Stimulated activated CD8-positive, alpha-beta memory T cell treated with anti-CD3 and anti-CD28 coated beads, Interleukin-7, amount 100 ng/mL, for 1 hour (primary cell): ENCODE measurements at places on chromosomes 4 and X.

DNA sequence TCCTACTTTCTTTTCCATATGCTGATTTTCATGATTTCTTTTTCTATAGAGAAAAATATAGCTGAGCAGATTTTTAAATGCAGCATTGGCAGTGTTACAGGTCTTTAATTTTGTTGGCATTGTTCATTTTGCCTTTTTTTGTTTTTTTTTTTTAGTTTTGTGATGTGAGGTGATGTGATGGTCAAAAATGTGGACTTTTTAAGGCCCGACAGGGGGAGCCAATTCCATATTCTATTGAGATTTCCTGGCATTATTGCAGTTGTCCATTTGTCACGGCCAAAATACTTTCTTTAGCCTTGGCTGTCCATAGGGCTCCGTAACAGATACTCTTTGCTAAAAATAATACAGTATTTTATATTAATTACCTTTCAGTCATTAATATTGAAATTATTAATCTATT is 47.8 kb downstream of the SLIT2 start:
- DNase-seq, result no peak

DNA sequence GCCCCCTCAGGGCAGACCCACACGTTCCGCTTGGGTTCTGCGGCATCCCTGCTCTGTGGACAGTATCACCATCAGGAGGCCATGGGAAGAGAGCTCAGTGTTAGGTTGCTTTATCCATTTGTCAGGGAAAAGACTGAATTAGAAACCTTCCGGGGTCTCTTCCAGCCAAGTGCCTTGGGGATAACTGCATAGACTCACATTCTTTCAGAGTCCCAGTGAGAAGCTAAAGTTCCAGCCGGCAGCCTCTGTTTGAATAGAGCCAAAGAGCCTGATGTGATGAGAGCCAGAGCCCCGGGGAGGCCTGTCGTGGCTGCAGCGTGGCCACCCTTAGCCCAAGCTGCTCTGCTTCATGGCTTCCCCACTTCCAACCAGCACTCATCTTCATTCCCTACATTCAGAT is 85.2 kb downstream of the FHDC1 start:
- no peak for DNase-seq

DNA sequence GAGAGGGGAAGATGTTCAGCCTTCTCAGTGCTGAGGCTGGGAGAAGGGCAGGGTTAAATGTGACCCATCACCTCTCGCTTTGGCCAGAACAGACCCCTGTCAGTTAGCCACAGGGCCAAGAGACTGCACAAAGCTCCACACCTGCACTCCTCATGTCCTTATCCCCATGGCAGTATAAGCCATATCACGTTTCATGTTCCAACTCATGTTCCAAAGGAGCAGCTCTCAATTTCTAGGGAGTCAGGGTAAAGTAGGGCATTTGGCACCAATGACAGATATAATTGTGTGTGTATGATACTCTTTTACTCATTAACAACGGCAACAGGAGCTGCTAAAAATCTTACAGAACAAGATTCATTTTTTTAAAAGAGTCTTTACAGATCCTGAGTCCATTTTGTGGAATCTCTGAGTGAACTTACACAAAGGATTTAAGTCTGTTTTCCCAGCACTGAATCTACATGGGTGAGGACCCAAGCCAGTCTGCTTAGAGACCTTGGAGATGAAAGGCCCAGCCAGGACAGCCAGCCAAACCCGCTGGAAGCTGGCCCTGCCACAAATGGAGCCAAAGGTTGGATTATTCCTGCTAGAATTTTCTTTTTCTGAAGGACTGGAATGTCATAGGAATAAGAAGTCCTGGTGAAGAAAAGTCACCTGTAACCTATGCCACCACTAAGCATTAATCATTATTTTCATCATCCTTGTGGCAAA is 129.1 kb upstream of the SMAD1 start:
- no peak for DNase-seq

- no peak for DNase-seq
Measured at GRCh38 chr4:20376070-20376469, 124.4 kb downstream of the SLIT2 start.

- no peak for DNase-seq
Measured at GRCh38 chr4:158250321-158250720, 40.0 kb downstream of the TMEM144 start.

DNA sequence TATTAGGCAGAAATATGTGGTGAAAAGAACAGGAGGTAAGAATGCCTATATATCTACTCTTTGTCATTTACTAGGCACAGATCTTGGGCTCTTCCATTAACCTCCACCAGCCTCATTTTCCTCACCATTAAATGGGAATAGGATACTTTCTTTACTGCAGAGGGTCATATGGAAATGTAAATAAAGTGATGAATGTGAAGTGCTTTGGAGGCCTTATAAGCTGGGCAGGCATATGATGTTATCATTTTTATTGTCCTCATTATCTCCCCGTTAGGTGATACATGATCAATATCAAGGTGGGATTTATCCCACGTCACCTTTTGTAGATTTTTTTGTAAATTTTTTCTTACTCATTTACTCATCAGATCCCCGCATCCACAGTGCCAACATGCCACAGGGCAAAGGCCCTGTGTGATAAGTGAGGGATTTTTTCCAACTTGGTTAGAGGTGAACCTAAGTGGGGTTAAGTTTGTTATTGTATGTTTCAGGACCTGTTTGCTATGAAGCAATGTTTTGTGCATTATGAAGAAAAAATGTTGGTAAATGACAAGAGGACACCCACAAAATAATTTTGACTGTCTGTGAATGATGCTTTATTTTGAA is 107.8 kb downstream of the SLC4A4 start:
- DNase-seq, result no peak

DNA sequence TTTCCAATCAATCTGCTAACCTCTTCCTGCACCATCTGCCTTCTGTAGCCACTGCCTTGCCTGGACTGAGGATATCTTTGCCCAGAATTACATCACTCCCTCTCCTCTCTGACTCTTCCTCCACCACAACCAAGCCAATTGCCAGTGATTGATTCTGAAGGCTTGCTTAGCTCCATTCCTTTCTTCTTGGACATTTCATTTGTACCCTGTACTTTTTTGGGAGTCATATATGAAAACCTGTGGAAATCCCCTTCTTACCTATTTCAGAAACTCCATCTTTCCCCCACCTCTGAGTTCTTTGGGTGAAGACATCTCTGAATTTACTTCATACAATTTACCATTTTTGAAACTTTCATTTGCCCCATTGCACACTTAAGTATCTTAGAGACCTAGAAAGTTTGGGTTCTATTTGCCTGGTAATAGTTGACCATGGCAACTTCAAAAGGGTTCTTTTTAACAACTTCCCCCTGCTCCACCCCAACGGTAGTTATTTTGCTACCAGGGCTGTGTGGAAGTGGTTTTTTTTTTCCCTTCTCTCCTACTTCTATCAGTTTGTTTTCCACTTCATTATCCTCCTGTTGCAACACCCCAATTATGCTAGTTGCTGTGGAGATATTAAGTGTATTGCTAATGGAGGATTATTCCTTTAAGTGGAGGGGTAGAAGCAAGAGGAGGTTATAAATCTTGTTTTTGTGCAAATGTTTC is 14.3 kb downstream of the SGMS2 start:
- no peak for DNase-seq

GRCh38 chrX:40170830-40171512 is 73.2 kb upstream of the BCOR start:
- DNase-seq, result no peak

DNA sequence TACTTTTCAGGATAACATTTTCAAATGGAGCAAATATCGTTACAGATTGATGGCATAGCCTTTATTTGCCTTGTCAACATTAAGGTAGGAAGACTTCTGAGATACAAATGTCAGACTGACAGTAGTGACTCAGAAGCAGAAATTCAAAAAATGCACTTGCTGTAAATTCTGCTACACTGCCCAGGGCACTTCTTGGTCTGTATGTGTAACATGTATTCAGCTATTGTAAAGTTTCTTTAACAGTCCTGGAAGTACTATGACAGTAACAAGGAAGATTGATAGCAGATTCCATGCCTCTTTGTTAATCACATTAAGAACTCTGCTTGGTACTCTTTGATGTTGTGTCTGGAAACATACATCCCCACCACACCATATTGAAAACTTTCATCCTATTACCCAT is 69.6 kb upstream of the PCDH18 start:
- DNase-seq, result no peak

DNA sequence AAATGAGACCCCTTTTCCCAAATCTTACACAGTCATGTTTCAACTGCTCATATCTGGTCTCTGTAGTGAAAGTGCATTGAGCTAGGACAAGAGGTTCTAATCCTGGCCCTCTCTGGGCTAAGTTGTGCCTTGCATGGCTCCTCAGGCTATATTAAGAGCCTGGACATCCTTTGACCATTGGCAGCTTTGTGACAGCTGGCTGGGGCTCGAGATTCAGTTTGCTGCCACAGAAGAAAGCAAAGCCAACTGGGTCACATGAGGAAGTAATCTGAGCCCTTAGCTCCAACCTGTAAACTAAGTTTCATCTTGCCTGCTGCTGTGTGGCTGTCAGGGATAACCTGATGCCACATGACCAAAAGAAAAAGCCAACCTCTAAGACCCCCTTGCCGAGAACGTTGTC is 51.8 kb upstream of the JADE1 start:
- DNase-seq, result no peak

GRCh38 chr4:3437582-3437936 is 4.2 kb upstream of the HGFAC start:
- no peak for DNase-seq

- DNase-seq, result no peak
Measured at GRCh38 chr4:108054025-108054638, 64.4 kb downstream of the HADH start.

GRCh38 chr4:6908432-6909112 is 1.1 kb upstream of the TBC1D14 start:
- no peak for DNase-seq

- DNase-seq, result no peak
Measured at GRCh38 chrX:39222346-39223113, 421.3 kb downstream of the MID1IP1 start.

DNA sequence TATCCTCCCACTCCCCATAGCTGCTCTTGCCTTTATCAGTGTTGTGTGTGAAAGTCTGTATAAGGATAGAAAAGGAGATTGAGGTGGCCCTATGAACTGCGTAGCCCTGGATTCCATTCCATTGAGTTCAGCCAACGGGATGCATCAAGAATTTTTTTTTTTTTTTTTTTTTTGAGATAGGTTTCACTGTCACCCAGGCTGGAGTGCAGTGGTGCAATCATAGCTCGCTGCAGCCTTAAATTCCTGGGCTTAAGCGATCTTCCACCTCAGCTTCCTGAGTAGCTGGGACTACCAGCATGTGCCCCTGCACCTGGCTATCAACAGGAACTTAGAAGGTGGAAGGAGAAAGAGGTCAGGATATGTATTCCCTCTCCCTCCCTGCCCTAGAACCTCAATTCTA is 187.2 kb upstream of the SPRY1 start:
- DNase-seq, result no peak

DNA sequence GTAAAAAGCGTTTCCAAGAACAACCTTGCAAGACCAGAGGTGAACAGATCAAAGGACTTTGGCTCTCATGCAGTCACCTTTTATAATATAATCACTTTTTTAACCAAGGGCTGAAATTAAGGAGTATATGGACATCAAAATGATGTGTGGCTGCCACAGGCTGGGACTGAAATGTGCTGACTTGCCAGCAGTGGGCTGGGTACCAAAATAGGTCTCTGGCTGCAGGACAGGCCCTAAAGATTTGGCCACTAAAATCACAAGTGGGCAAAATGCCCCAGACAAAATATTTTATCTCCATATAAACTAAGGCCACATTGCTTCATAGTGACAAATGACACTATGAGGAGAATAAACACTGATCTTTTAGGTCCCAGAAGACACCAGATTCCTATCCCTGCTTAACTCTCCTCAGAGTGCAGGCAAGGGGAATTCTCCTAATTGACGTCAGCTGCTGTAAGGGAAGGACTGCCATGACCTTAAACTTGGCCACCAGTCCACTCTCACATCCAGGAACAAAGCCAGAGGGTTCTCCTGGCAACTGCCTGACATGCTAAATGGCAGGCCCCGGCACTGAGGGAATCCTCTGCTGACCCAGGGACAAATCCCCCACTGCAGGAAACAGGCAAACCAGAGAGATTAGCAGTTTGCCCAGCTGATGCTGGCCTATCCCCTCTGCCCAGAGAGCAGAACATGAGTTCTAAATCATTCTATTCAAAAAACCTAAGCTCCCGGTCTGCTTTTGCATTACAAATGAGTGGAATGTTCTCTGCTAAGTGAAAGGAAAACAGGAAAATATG is 155.8 kb downstream of the PPP3CA start:
- no peak for DNase-seq

DNA sequence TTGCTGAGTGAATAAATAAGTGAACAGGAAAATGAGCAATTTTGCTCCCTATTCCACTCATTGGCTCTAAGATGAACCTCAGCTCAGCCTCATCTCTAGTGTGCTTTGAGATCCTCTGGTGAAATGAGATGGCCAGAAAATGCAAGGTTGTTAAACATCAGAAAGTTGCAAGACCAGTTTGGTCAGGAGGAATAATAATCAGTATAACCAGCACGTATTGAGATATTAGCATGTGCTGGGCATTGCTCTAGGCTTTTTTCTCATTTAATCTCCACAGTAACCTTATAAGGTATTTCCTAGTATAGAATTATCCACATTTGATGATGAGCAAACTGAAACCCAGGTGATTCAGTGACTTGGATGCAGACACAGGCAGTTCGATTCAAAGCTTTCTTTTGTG is 110.5 kb upstream of the PAK3 start:
- no peak for DNase-seq

DNA sequence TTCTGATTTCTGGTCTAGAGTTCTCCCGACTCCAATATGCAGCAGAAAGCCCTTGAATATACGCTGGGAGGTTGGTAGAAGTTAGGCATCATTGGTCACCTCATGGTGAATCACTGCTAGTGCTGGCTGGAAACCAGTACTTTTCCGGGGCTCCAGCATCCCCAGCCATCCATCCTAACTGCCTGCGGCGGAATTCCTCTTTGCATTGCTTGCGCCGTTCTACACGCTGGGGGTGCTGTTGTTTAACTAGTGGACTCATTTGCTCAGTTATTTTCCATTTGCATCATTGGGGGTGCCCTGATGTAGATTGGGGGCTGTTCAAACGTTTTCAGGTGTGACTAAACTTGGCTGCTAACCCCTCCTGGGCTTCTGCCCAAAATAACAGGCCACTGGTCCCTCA is 23.3 kb upstream of the GPR50 start:
- no peak for DNase-seq

- no peak for DNase-seq
Measured at GRCh38 chr4:8378101-8378724, 62.3 kb downstream of the ACOX3 start.
